NCI-H1436 treated with DMSO at 0.1 percent for 48 hours (cell line): ENCODE measurements at places on chromosomes 2 and 18.

DNA sequence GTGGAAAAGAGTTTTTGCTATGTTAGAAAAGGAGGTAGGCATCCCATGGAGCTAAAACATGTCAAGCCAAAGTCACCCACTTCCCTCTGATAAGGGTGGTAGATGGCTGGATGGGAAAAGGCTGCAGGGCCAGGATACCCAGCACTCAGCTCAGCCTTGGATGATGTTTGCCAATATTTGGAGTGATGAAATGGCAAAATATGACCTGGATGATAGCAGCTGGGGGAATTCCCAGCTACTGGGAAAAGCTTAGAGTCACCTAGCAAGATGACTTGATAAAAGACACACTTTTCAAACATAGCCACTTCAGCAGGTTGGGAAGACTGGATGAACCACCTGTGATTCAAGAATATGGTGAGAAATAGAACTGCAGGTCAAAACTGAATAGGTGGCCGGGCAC is 10.1 kb downstream of the RFX8 start:
- DNase-seq: no peak

DNA sequence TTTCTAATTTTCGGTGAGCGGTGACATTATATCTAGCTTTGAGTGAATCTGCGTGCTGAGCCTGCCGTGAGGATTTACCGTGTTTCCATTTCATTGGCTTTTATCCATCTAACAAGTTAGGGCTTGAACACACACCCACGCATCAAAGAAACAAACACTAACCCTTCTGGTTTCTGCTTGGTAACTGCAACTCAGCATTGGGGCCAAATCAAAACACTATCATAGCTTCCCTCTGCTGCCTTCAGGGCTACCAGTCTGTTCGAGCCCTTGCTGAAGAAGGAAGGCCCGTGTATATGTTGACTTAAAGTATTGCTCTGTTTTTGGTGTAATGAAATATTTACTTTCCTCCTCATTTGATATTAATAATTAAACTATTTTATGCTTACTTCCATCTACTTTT is 227.2 kb downstream of the PHLPP1 start:
- no peak for DNase-seq

DNA sequence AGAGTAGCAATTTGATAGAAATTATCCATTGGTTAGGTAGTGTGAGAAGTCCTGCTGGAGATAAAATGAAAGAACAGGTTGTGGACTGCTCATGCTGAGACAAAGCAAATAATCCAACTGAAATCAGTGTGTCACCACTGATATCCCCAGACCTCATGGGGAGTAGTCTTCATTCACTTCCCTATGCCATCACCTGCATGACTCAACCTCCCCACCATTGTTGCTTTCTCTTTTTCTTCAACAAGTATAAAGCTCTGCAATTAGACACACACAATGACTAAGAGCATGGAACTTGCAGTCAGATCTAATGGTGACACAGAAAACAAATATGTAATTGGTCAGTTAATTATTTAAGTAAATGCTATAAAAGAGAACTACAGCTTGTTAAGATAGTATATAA is 475.3 kb downstream of the RIT2 start:
- DNase-seq: no peak

- no peak for DNase-seq
Measured at GRCh38 chr2:233162770-233163169, 88.7 kb upstream of the ATG16L1 start.

GRCh38 chr18:48679236-48679635 is 140.4 kb downstream of the CTIF start:
- DNase-seq: no peak

- DNase-seq: no peak
Measured at GRCh38 chr2:15222856-15223255, 338.3 kb downstream of the NBAS start.

DNA sequence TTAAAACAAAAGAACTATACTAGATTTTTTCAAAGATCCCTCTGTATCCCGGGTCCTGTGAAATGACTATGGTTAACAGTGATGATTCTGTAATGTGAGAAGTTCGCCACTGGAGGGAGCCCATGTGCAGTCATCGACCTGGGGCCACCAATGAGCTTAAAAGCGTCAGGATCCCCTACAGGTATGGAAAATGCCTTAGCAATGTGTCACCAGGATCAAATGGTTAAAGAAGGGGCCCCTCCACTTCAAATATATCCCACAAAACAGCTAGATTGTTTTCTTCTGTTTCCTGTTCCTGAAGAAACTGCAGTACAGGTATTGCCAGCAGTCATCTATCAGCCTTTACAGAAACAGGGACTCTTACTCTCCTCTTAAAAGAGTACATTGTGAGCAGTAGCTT is 15.3 kb downstream of the CHRNA1 start:
- peak; percentile 41 for DNase-seq

- no peak for DNase-seq
Measured at GRCh38 chr2:191730263-191730662, 52.3 kb downstream of the NABP1 start.

- no peak for DNase-seq
Measured at GRCh38 chr2:209901172-209901571, 101.3 kb upstream of the RPE start.

- no peak for DNase-seq
Measured at GRCh38 chr2:41475959-41476358, 571.9 kb upstream of the PKDCC start.

GRCh38 chr2:138239902-138240491 is 261.6 kb upstream of the SPOPL start:
- DNase-seq: no peak

DNA sequence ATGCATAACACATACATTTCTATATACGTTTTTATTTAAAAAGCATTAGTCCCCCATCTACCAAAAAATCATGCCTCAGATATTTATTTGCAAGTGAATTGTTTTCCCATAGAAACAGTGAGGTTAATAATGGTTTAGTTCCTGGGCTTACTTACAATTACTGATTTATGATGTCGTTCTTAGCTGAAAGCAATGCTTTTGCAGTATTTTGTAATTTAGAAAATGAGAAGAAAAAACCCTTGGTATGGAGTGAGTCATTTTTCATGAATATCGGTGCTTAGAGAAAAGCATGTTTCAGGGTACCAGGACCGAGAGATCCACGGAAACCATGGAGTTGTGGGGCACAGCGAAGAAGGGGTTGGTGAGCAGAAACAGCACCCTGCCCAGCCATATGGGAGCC is 12.0 kb upstream of the CDK15 start:
- DNase-seq: no peak

- no peak for DNase-seq
Measured at GRCh38 chr2:164028814-164029534, 293.2 kb upstream of the FIGN start.

DNA sequence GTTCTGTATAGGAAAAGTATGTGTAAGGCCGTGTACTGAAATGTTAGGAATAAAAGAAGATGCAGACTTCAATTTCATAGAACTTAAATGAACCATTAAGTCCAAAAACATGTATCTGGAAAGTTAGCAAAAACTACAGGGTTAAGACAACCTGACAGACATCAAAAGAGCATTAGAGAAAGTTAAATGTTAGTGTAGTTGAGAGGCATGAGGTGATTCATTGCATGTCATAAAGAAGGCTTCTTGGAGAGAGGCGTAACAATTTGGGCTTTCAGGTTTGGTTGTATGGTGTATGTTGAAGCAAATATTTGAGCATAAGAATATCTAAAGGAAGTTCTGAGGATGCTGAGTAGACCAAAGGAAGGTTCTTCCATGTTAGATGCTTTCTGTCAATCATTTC is 6.3 kb downstream of the EPC2 start:
- DNase-seq: no peak

DNA sequence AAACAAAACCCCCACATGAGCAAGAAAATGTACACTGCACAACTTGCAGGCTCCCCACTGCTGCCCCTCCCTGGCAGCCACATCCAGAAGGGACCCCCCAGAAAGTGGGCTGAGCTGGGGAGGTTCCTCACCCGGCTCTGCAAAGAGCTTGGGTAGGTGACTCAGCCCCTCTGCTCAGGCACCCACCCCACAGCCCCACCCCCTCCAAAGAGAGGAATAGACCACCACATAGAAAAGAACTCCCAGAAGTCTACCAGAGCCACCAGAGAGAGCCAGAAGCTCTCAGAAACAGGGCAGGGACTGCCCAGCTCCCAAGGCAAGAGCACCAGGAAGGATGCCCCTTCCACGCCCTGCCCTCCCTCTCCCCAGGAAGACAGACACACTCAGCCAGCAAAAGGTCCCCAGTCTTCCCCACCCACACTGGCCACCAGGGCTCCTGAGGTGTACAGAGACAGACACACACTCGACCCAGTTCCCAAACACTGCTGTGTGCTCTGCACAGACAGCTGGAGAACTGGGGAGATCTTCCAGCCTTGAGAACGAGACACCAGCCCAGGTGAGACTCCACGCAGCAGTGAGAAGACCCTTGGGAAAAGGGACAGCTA is 28.2 kb downstream of the BIN1 start:
- DNase-seq: no peak

DNA sequence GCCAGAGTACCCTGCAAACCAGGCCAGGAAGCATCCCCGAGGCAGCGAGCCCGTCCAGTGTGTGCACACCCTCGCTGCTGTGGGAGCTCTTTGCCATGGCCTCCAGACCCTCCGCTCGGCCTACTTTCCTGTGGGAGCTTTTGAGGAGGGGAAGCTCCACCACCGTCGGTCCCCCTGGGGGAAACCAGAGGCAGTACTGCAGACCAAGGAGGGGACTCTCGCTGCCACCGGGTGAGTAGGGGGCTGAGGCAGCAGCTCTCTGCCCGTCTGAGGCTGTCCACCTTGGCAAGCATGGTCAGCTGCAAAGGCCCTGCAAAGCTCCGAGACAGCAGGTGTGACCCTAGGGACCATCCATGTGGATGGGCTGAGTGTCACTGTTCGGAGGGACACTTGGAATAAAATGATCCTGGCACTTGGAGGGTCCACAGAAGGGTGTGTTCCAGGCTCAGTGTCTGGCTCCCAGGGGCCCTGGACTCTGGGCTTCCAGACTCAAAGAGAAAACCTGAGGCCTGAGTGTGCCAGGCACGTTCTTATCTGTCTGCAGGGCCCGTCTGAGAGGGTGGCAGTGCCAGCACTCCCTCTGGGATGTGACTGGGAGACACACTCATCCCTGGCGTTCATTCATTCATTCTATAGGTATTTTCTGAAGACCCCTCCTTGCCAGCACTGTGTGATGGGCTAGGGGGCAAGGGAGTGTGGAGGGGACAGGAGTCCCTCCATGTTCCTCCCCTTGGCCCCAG is 282.8 kb upstream of the HS6ST1 start:
- DNase-seq: no peak

GRCh38 chr2:150878356-150878755 is 383.3 kb downstream of the RBM43 start:
- no peak for DNase-seq

- DNase-seq: no peak
Measured at GRCh38 chr2:16214861-16215260, 274.5 kb downstream of the MYCN start.
